ENCODE measurements at places on chromosomes 12 and 14.

GRCh38 chr12:80262771-80263170 is 163.4 kb downstream of the OTOGL start:
- no peak for DNase-seq

DNA sequence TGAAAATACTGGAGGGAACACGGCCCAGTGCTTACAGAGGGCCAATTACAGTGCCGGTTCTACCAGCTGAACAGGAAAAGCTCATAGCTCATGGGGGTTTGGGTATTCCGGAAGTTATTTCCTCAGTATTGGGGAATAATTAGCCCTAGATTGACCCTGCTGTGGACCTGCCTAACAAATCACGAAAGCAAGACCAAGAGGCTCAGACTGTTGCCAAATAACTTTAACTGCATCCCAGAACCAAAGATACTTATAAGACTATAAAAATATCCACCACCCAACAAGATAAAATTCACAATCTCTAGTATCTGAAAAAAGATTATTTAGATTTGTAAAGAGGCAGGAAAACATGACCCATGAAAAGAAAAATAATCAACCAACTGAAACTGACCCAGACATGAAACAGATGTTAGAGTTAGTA is 8.0 kb upstream of the OR5AU1 start:
- DNase-seq = no peak

- no peak for DNase-seq
These were observed 4.3 kb upstream of the NKX2-1 start for GRCh38 chr14:36524220-36524837.

GRCh38 chr12:16972923-16973770 is 367.2 kb upstream of the LMO3 start:
- no peak for DNase-seq

GRCh38 chr12:29710104-29710503 is 73.6 kb downstream of the TMTC1 start:
- DNase-seq = peak; percentile 12

DNA sequence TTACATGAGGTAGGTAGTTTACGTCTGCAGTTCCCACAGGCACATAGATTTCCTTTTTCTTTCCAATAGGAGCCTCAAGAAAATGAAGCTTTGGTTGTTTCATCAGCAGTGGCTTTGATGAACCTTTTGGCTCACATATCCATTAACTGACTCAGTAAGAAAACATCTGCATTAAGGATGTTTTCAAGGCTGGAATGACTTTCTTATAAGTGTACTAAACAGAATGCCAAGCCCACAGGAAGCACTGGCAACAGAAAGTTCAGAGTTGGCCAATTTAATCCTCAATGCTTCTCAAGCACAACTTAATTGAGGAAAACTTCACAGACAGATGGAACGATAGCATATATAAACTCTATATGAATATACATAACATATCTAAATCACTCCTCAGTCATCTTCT is 63.5 kb downstream of the ST8SIA1 start:
- no peak for DNase-seq
